Epithelial cell of esophagus (primary cell): ENCODE measurements at places on chromosomes 2 and 18.

- no peak for DNase-seq
Observed at GRCh38 chr2:200428961-200429665, 80.8 kb downstream of the KCTD18 start.

DNA sequence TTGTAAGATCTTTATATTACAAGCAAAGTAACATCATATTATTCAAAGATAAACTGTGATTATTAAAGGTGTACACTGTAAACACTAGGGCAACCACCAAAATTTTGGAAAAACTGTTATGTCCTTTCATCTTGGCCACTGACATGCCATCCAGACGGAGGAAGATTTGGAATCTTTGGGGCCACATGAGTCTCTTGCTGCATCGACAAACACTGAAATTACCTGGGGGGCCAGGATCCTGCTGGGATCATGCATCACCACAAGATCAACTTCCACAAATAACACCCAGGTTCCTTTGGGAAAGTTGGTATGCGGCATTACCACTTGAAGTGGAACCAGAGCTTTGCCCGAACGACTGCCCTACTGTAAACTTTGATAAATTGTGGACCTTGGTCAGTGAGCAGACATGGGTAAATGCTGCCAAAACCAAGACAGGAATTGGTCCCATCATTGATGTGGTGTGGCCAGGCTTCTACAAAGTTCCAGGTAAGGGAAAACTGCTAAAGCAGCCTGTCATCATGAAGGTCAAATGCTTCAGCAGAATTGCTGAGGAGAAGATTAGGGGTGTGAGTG lies 110.6 kb upstream of the UXS1 start:
- no peak for DNase-seq

DNA sequence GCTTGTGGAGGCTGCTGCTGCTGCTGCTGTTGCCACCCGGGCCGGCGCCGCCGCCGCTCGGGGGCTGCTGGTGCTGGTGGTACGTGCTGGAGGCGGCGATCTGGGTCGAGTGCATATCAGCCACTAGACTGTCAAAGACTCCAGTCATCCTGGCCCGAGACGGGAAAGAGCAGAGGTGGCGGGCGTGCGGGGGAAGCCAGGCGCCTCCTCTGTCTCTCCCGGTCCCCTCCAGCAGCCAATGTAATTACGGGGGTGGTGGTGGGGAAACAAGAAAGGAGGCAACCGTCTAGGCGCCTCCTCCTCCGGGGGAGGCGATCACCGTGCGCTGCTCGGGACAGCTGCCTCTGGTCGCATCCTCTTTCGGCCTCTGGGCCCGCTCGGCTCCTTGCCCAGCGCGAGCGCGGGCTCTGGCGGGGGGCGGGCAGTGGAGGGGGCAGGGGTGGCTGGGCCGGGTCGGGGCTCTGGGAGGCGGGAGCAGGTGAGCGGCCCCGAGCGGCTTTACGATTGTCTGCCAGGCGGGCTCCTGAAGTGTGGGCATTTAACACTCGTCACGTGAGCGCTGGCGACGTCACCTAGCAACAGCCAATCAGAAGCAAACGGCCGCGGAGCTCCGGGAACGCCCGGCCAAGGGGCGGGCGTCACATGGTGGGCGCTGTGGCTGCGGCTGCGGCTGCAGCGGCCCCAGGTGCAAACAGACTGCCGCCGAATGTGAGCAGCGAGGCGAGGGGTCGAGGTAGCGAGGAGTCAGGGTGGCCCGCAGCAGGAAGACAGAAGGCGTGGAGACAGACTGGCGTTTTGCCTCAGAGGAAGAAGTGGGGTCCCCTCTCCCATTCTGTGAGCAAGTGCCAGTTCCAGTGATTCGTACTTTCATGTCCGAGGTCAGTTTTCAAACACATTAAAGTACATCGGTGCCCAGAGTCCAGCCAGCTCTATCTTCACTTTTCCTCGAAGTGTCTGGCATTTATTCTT lies at the start of gene DLX2:
DLX2 (minus strand) TSS at position 510 of the 969 bp plus-strand sequence; CDS start at position 148, 362 bp downstream.
- peak; percentile 90 for DNase-seq

DNA sequence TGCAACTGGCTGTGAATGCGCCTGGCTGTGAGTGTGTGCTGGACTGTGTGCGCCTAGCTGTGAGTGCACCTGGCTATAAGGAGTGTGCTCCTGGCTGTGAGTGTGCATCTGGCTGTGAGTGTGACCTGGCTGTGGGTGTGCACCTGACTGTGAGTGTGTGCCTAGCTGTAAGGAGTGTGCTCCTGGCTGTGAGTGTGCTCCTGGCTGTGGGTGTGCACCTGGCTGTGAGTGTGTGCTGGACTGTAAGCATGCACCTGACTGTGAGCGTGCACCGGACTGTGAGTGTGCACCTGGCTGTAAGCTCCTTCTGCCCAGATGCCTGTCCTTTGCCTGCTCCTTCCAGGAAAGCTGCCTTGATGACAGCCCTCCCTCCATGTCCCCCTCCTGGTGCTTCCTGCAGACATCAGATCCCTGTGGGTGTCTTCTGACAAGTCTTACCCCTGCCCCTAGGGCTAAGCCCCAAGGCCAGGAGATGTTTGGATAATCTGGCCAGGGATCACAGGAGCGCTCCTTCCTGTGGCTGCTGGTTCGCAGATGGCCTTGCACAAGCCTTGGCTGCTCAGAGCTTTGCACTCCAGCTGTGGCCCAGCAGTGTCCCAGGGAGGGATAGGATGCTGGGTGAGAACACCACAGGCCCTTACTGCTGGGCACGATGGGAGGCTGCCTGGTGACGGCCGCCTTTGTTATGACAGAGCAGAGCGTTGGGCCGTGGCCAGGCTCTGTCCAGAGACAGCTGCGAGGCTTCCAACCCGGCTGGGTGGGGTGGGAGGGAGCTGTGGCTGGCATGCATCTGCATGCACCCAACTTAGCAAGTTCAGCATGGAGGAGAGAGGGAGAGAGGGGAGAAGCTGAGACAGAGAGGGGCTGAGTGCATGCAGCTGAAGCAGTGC lies 89.9 kb downstream of the GLI2 start:
- peak; percentile 46 for DNase-seq

DNA sequence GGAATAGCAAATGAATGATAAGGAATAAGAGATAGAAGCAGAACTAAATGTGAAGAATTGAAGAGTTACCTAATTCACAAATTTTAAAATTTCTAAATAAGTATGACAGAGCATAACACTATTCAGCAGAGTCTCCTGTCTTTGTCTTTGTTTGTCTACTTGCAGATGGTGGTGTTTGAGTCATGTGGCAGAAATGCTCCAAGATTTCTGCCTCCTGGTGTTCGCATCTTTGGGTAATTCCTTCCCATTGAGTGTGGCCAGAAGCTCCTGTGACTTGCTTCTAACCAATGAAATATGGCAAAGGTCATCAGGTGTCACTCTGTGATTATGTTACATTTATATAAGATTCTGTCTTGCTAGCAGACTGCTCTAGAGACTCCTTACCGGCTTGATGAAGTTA lies 45.6 kb upstream of the GALNT3 start:
- peak; percentile 68 for DNase-seq

DNA sequence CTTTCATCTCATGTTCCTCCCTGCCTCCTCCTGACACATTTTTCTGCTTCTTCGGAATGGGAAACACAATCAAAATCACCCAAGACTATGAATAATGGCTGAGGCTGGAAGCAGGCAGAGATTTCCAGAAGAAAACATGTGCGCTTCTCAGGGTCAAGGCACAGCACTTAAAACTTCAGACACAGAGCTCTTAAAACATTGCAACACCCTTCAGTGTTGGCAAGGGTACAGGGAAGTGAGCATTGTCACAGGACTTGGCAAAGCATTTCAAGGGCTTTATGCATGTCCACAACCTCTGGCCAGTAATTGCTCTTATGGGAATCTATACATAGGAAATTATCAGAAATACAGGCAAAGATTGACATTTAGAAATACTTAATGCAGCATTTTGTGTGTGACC lies 477.6 kb upstream of the KLHL29 start:
- no peak for DNase-seq

DNA sequence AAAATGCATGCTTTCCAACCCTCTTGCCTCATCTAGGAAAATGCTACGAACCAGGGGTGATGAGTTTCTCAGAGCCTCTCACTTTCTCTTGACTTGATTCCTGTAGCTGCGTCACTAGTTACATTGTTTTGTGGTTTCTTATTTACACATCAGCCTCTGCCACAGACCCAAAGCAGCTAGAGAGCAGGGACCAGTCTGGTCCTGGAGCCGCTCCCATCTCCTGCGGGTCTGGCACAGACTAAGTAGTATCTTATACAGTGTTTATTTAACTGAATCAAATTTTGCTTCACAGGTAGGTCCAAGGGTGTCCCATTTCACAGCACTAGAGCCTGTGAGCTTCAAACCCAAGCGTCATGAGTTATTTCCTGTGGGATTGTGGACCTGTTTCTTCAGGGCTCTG lies 310.5 kb downstream of the MYCN start:
- no peak for DNase-seq

DNA sequence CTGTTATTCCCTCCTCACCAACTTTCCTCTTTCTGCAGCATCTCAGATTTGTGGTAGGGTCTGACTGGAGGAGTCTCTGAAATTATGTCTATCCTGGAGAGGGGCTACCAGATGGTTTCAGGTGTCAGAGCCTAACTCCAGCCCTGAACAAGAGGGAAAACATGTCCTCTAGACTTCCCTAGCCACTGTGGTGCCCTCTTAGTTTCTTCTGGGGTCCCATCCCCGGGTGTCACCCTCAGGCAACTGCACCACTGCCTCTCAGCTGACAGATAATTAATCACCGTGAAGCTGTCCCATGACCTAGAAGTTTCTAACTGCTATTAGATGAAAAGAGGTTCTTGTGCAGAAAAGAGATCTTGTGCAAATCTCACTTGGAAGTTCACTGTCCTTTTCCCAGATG lies 95.1 kb upstream of the CELF4 start:
- no peak for DNase-seq

DNA sequence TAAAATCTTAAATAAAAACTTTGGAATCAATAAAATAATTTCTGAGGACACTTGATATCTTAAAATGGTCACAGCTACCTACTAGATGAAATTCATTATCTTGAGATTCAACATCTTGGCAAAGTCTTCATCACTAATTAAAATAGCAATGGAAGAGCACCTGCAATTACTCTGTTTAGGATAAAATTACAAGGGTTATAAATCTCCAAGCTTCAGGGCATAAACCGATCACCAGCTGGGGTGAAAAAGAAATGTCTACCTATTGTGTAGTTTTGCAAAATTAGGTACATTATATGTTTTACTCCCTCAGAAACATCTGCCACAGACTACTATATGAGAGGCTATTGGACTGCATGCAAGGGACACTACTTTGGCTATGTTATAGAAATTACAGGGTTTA lies 327.1 kb downstream of the CCDC178 start:
- DNase-seq, result no peak

- no peak for DNase-seq
Observed at GRCh38 chr2:191176305-191176704, 25.5 kb upstream of the STAT4 start.

- DNase-seq, result no peak
Observed at GRCh38 chr2:7241041-7241745, 324.0 kb downstream of the RNF144A start.

- DNase-seq, result no peak
Observed at GRCh38 chr18:66005831-66006588, 255.2 kb downstream of the CDH7 start.

- no peak for DNase-seq
Observed at GRCh38 chr18:23243178-23243577, 107.9 kb downstream of the CABLES1 start.

GRCh38 chr2:186883666-186884065 lies 34.7 kb upstream of the ZSWIM2 start:
- DNase-seq, result peak; percentile 46

- DNase-seq, result no peak
Observed at GRCh38 chr2:98623657-98624056, 15.3 kb downstream of the UNC50 start.

GRCh38 chr2:20172273-20173055 lies 52.5 kb downstream of the SDC1 start:
- DNase-seq, result peak; percentile 97

- no peak for DNase-seq
Observed at GRCh38 chr18:10804126-10804525, 278.3 kb downstream of the NAPG start.

DNA sequence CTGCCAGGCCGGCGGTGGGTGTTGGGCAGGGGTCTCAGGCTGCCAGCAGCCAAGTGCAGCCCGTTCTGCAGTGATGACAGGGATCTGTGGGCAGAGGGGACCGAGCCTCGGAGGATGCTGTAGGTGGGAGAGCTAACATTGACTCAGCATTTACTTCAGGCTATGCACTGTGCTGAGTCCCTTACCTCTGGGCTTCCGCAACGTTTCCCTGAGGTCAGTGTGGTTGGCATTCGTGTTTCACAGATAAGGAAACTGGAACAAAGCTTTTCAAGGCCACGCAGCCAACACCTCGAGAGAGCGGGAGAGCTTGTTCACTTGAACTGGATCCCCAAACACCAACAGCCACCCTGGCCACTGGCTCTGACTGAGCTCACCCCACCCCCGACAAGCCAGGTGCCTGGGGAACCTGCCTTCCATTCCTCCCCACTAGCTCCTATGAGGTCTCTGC lies 839 bp upstream of the GPR148 start:
- peak; percentile 13 for DNase-seq

GRCh38 chr2:2501454-2502200 lies 170.6 kb upstream of the MYT1L start:
- DNase-seq, result no peak

- DNase-seq, result peak; percentile 93
Observed at GRCh38 chr2:138948070-138948539, 167.9 kb upstream of the NXPH2 start.

- DNase-seq, result no peak
Observed at GRCh38 chr2:3597567-3597966, 2.7 kb downstream of the COLEC11 start.

GRCh38 chr2:144547494-144547893 lies 27.6 kb upstream of the ZEB2 start:
- DNase-seq, result no peak

- DNase-seq, result no peak
Observed at GRCh38 chr18:26414901-26415440, 133.4 kb downstream of the KCTD1 start.

DNA sequence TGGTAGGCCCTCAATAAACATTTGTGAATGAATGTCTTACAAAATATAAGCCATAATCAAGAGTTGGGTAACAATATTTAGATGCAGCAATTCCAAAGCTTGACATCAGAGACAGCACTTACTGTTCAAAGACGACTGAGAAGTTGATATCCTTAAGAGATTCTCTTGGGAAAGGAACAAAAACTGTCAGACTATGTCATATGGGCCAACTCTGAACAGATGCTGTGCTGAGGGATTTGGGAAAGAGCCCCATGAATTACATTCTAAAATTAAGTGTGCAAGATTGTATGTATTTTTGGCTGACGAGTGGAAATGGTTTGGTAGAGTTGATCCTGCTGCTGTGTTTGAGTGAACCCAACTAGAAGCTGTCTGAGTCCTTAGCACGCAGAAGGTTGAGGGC lies 250.7 kb upstream of the LINC00305 start:
- no peak for DNase-seq

GRCh38 chr18:10113121-10114022 lies 199.6 kb downstream of the VAPA start:
- no peak for DNase-seq
